ENCODE measurements at places on chromosomes 13 and 19. TPM values are rescaled to one million over a fixed set of nuclear protein-coding genes. Genes with fewer than 3 reads are reported as not detected.

GRCh38 chr13:53807251-53807834 is 778.7 kb downstream of the OLFM4 start:
- no peak for DNase-seq

PSG1 gene
- total RNA-seq, result 1.1 TPM

FLT1 gene
- total RNA-seq, result 10.0 TPM

GRCh38 chr13:28538932-28539331 is 44.0 kb upstream of the FLT1 start:
- no peak for DNase-seq
